ENCODE measurements at places on chromosomes 2 and 18. TPM values are rescaled to one million over a fixed set of nuclear protein-coding genes. Genes with fewer than 3 reads are reported as not detected.

- no peaks in the 10 kb centered on the region for H3K36me3 ChIP-seq
- no peak overlapping the region for H3K27ac ChIP-seq
- DNase-seq = no peak
- no peak overlapping the region for H3K4me3 ChIP-seq
These were observed 815.1 kb downstream of the CPS1 start for GRCh38 chr2:211371465-211371864.

GRCh38 chr18:79221136-79221535, 151.9 kb downstream of the ATP9B start:
- no peaks in the 10 kb centered on the region for H3K27me3 ChIP-seq
- no peak overlapping the region for H3K27ac ChIP-seq
- peaks cover 7% of the 10 kb centered on the region for H3K36me3 ChIP-seq
- no peak overlapping the region for H3K4me3 ChIP-seq
- no peak for DNase-seq

DNA sequence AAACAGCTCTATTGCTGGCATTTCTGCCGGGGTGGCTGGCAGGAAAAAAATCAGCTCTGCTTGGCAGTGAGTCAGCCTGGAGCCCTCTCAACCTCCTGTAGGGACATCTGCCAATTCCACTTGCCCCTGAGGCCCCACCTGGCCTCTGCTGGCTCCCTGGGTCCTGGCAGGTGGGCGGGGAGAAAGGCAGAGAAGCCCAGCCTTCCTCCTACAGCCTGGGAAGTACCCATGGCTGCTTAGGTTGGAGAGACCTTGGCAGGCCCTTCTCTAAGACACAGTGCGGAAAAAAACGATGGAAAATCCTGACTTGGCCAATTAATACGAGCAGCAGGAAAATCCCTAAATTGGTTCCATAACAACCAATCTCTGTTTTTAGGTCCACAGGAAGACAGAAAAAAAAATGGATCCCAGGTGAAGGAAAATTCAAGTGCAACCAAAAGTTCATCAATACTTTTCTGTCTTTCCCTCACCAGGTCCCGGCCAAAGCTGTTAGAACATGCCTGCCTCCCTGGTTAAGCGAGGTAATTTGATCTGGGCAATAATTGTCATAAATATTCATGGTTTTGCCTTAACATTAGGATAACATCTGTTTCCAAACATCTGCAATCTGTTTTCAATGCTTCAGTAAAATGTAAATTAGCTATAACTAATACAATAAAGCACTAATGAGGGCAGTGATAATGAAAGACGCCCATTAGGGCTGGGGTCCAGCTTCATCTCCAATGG, 245.9 kb downstream of the TFCP2L1 start:
- no peaks in the 10 kb centered on the region for H3K27me3 ChIP-seq
- H3K27ac ChIP-seq = no peak overlapping the region
- H3K4me3 ChIP-seq = no peak overlapping the region
- no peak for DNase-seq

- DNase-seq = peak; percentile 41
- H3K4me1 ChIP-seq = peaks cover 70% of the 10 kb centered on the region
- peak overlapping the region; percentile 94 for H3K27ac ChIP-seq
- H3K27me3 ChIP-seq = no peaks in the 10 kb centered on the region
- H3K4me3 ChIP-seq = peak overlapping the region; percentile 93
These were observed 510 bp downstream of the RNF149 start for GRCh38 chr2:101307950-101308431.

DNA sequence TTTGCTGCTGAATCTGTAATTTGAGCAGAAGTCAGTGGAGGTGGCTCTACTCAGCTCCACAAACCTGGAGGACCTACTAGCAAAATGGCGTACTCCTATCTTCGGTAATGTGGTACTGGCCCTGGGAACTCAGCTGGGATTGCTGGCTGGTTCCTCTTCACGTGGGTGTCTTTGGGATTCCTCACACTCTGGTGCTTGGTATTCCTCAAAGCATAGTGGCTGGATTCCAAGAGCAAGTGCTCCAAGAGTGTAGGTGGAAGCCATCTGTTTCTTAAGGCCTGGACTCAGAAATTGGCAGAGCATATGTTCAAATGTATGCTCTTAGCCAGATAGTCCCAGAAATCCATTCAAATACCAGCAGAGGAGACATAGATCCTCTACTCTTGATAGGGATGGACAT, 281.9 kb upstream of the CDH7 start:
- no peak overlapping the region for H3K27ac ChIP-seq
- H3K4me3 ChIP-seq = no peak overlapping the region
- H3K4me1 ChIP-seq = no peaks in the 10 kb centered on the region
- H3K36me3 ChIP-seq = no peaks in the 10 kb centered on the region

DNA sequence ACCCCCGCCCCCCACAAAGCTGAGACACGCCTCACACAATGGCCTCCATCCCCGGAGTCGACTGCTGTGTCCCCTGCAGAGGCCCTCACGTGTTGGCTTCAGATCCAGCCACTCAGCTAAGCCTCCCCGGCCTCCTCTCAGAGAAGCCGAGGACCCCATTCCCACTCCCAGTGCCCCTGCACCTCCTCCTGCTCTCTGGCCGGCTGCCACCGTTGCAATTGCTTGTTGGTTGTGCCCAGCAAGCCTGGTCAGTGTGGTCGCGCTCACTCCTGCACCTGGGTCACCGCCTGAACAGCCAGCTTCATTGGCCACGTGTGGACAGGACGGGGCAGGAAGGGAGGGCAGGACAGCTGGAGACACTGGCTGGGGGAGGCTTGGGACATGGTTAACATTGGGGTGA, 191.5 kb upstream of the SALL3 start:
- no peak for DNase-seq
- no peak overlapping the region for H3K27ac ChIP-seq
- no peaks in the 10 kb centered on the region for H3K36me3 ChIP-seq
- no peak overlapping the region for H3K4me3 ChIP-seq

DNA sequence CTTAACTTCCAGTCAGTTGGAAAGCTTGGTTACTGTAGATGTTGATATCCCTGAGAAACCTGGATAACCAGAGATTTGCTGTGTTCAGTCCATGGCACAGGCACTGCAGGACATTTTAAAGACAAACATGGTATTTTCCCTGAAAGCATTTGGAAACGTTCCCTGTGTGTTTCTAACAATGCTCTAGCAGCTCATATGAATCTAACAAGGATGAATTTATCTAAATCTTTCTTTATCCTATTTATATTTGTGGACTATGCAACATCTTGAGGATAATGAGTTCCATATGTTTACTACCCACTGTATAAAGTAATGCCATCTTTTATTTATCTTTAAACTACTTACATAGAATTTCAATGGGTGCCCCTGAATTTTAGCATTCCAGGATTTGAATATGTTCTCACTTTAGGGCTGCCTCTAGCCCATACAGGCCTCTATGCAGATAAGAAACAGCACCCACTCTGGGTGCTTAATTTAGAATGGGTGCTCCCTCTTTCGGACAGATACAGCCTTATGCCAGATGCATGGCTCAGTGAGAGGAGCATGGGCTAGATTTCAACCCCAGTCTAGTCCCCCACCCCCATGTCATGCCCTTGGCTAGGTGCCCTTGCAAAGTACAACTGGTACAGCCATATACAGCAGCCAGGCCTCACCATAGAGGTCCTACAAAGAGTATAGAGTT, 50.6 kb upstream of the NEMP2 start:
- no peak for DNase-seq
- no peaks in the 10 kb centered on the region for H3K4me1 ChIP-seq
- H3K4me3 ChIP-seq = no peak overlapping the region

GRCh38 chr2:79627237-79627636, 114.4 kb downstream of the CTNNA2 start:
- no peak for DNase-seq
- no peak overlapping the region for H3K4me3 ChIP-seq
- H3K4me1 ChIP-seq = no peaks in the 10 kb centered on the region
- no peaks in the 10 kb centered on the region for H3K27me3 ChIP-seq
- H3K27ac ChIP-seq = no peak overlapping the region
- no peaks in the 10 kb centered on the region for H3K36me3 ChIP-seq

DNA sequence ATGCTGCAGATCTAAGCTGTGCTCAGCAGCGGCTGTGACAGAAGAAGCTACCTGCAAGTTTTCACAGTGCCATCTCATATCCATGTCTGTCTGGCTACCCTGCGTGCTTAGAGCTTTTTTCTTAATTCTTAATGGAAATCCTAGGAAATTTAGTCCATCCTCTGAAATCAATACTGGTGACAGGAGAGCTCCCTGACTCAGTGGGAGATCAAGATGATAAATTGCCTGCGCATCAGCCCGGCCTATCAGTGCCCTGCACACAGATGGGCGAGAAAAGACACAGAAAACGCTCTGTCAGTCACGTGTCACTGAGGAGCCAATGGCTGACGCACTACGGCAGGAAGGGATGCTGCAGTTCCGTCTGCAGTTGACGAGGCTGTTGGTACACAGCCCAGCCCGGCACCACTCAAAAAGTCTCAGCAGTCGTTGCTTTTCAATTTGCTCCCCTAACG, 819.6 kb upstream of the FSHR start:
- H3K4me1 ChIP-seq = no peaks in the 10 kb centered on the region
- DNase-seq = peak; percentile 58
- H3K27me3 ChIP-seq = no peaks in the 10 kb centered on the region
- H3K36me3 ChIP-seq = no peaks in the 10 kb centered on the region
- H3K4me3 ChIP-seq = peak overlapping the region; percentile 58
- peak overlapping the region; percentile 46 for H3K27ac ChIP-seq

- H3K36me3 ChIP-seq = no peaks in the 10 kb centered on the region
- H3K4me3 ChIP-seq = no peak overlapping the region
- no peaks in the 10 kb centered on the region for H3K27me3 ChIP-seq
- no peak overlapping the region for H3K27ac ChIP-seq
- H3K4me1 ChIP-seq = no peaks in the 10 kb centered on the region
These were observed 513.0 kb upstream of the MYT1L start for GRCh38 chr2:2843969-2844548.

DNA sequence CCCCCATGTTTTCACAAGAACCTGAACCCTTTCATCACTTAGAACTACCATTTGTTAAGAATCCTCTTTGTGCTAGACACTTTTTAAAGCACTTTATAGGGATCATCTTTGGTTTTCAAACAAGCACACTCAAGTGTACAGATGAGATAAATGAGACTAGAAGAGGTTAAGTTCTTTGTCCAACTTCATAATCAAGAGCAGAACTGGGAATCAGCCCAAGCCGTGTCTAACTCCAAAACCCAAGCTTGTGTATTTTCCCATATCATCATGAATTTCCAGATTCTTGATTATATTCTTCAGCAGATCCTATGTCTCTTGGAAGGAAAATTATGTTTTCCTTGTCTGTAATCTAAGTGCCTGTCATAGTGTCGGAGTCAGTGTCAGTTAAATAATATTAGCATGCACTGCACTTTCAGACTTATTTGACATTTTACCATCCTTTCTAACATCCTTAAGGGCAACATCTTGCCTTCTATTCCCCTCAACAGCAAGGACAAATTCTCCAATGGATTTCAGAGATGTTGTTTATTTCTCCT, 123.0 kb upstream of the SETBP1 start:
- DNase-seq = no peak
- H3K36me3 ChIP-seq = no peaks in the 10 kb centered on the region
- H3K27me3 ChIP-seq = peaks cover 7% of the 10 kb centered on the region
- no peak overlapping the region for H3K4me3 ChIP-seq
- no peak overlapping the region for H3K27ac ChIP-seq
- peaks cover 2% of the 10 kb centered on the region for H3K4me1 ChIP-seq

GRCh38 chr18:44837482-44838180, 156.9 kb downstream of the SETBP1 start:
- no peaks in the 10 kb centered on the region for H3K36me3 ChIP-seq
- no peak overlapping the region for H3K4me3 ChIP-seq
- no peak for DNase-seq

GRCh38 chr2:47867205-47867604, 39.1 kb downstream of the FBXO11 start:
- H3K27ac ChIP-seq = no peak overlapping the region
- no peak for DNase-seq
- no peaks in the 10 kb centered on the region for H3K27me3 ChIP-seq
- peaks cover 28% of the 10 kb centered on the region for H3K36me3 ChIP-seq
- no peak overlapping the region for H3K4me3 ChIP-seq
- H3K4me1 ChIP-seq = peaks cover 40% of the 10 kb centered on the region

DNA sequence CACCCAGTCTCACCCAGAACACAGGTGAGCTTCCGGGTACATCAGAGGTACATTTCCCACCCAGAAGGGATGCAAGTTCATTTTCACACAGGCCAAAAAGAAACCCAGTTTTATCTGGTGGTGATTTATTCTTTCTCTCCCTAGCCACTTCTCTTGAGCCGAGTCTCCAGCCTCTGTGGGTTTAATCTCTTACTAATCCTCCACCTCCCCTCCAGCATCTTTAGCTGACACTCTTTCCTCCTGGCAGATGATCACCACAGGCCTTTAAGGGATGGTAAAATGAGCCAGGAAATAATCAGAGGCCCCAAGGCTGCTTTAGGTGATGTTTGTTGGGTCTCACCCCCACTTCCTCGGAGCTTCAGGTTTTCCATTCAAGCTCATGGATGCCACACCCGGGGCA, 145.7 kb upstream of the DLX2 start:
- H3K4me1 ChIP-seq = peaks cover 40% of the 10 kb centered on the region
- no peak overlapping the region for H3K27ac ChIP-seq
- H3K36me3 ChIP-seq = no peaks in the 10 kb centered on the region
- H3K4me3 ChIP-seq = no peak overlapping the region

GRCh38 chr2:134722728-134723127, 3.9 kb upstream of the TMEM163 start:
- peaks cover 45% of the 10 kb centered on the region for H3K27me3 ChIP-seq
- no peak for DNase-seq
- no peak overlapping the region for H3K27ac ChIP-seq
- no peak overlapping the region for H3K4me3 ChIP-seq
- no peaks in the 10 kb centered on the region for H3K4me1 ChIP-seq

DNA sequence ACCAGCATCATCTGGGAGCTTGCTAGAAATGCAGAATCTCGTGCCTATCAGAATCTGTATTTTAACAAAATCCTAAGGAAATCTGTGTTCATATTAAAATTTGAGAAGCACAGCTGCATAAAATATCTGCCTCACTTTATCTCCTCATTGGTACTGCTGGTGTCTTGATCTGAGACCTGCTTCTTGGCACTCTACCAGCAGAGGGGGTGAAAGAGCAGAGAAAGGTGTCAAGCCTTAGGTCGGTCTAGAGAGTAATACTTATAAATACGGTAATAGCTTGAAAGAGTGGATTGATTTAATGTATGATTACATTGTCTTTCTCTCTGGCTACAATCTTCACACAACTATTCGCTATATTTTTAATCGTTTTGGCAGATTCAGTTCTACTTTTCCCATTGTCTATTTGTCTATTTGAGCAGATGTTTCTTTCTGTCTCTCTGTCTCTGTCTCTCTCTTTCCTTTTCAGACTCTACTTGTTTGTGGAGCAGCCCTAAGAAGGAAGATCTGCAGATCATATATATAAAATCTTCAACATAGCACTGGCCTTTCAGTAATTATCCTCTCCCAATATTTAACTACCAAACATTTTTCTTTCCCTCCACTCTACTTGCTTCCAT, 1.7 kb upstream of the GCG start:
- no peak overlapping the region for H3K27ac ChIP-seq
- H3K4me1 ChIP-seq = peaks cover 2% of the 10 kb centered on the region
- DNase-seq = peak; percentile 76
- no peaks in the 10 kb centered on the region for H3K36me3 ChIP-seq

The LHCGR gene
- total RNA-seq = not detected
